Inflammatory macrophage (primary cell): ENCODE measurements at places on chromosomes 7 and 10.

GRCh38 chr7:114819616-114820362 is 102.1 kb upstream of the MDFIC start:
- DNase-seq, result no peak

- no peak for DNase-seq
Observed at GRCh38 chr10:132356621-132357195, 24.7 kb downstream of the LRRC27 start.

GRCh38 chr7:100153708-100154535 is 4.6 kb downstream of the TRAPPC14 start:
- no peak for DNase-seq

GRCh38 chr7:83077328-83077727 is 85.4 kb downstream of the PCLO start:
- no peak for DNase-seq

GRCh38 chr10:109174526-109174925 is 748.8 kb downstream of the XPNPEP1 start:
- DNase-seq, result no peak

GRCh38 chr10:132452216-132452650 is 55.2 kb downstream of the PWWP2B start:
- DNase-seq, result peak; percentile 35

DNA sequence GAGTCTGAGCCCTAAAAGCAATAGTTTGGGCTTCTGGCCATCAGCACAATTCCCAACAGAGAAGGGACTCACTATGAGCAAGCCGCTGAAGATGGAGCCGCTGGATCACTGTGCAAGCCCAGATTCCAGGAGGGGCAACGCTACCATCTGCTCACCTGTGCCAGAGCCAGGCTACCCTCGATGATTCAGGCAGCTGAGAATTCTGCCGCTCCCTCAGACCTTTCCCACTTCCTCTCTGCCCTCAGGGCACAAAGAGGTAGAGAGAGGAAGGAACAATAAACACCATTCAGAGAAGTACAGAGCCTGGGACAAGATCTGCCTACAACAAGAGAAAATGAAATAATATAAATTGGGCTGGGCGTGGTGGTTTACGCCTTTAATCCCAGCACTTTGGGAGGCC is 98.1 kb downstream of the MYOF start:
- no peak for DNase-seq

- no peak for DNase-seq
Observed at GRCh38 chr10:1829712-1830111, 92.4 kb upstream of the ADARB2 start.

DNA sequence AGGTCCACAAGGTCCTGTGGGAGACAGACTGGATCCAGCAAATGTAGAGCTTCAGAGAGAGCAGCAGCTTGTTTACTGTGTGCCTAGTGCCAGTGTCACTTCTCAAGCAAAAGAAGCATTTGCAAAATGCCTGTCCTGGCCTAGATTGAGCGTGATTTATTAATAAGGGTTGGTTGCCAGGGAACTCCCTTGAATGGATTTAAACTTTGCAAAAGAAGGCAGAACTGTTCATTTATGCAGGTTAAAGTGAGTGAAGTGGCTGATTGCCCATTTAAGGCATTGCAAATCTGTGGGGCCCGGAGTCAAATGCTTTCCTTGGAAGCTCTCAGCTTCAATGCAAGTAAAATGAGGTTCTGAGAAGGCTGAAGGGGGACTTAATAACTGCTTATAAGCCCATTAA is 71.3 kb downstream of the CDHR3 start:
- DNase-seq, result no peak

DNA sequence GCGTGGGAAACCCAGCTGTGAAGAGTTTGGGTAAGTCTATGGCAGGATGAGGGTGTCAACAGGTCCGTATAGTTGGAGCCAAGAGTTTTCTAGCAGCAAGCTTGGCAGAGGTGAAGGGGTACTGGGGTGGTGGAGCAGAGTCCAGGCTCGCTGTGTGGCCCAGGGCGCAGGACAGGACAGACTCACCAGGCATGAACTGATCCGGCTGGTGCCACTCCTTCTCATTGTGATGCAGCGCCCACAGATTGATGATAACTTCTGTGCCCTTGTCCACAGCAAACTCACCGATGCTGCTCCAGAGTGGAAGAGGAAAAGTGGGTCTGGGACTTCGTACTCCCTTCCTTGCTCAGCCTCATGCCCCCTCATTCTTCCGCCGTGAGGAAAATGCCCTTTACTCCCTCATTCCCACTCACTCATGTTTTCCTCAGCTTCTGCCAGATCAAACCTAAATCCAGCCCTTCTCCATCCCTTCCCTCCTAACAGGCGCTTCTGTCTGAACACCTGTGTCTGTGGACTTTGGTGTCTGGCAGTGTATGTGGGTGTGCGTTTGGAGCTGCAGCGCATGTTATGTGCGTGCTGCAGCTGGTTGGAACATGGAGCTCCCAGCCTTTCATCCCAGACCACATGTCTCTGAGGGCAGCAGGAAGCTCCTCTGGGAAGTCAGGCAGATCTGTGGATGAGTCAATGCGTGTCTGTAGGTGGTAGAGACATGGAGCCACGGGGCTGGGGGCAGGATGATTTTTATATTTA is 5.7 kb downstream of the CYP17A1 start:
- no peak for DNase-seq

DNA sequence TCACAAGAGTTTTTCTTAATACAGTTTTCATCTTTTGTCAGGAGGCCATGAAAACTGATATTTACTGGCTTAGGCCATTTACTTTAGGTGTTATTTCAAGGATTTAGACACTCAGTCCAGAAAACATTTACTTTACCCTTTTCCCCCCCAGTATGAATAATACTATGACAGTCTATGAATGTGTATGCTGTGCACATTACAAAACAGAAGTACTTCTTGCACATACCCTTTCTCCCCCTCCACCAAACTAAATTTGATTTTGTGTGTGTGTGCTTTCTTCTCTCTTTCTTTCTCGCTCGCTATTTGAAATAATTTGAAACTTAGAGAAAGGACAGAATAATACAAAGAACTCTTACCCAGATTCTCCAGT is 41.3 kb downstream of the RBM33 start:
- DNase-seq, result no peak

GRCh38 chr10:113011592-113012374 is 61.7 kb downstream of the TCF7L2 start:
- DNase-seq, result no peak

- DNase-seq, result no peak
Observed at GRCh38 chr7:151558575-151558974, 38.9 kb upstream of the RHEB start.

DNA sequence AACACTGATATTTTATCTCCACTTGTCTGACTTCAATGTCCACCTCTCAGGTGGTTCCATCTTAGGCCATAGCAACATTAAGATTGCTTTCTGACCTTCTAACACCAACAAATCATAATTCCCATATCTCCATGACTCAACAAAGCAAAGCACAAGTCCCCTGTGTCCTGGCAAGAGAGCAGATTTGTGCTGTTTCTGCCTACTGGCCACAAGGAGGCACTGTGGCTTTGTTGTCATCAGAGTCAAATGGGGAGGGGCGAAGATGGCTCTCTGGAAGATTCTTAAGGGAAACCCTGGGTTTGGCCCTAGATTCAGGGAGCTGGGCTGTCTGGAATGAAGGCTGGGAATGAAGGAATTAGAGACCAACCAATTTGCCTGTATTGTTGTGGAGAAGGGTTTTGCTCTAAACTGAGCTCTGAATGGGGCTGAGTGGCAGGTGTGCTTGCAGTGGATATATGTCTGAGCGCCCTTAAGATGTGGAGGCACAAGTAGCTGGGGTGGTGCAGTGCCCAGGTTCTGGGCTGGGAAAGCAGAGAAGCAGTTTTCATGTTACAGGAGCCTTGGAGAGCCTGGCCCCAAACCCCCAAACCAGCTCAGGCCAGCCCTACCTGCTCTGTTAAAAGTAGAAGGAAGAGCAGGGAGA is 154.8 kb upstream of the PRSS58 start:
- peak; percentile 61 for DNase-seq

DNA sequence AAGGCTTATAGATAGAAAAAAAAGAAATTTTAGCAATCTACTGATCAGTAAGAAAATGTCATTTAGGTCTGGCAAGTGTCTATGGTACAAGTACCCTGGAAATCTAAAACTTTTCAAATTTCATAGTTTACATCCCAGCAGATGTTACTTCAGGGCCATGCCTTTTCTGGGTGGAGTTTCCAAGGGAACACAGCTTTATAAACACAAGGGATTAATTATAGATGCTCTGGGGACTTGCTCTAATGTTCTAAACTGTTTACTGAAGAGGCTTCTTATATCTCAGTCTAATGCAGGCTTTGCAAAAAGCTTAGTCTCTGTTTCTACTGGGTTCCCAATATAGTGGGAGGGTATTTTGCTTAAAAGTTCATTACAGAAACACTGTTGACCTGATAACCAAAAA is 3.1 kb downstream of the CD36 start:
- DNase-seq, result no peak

DNA sequence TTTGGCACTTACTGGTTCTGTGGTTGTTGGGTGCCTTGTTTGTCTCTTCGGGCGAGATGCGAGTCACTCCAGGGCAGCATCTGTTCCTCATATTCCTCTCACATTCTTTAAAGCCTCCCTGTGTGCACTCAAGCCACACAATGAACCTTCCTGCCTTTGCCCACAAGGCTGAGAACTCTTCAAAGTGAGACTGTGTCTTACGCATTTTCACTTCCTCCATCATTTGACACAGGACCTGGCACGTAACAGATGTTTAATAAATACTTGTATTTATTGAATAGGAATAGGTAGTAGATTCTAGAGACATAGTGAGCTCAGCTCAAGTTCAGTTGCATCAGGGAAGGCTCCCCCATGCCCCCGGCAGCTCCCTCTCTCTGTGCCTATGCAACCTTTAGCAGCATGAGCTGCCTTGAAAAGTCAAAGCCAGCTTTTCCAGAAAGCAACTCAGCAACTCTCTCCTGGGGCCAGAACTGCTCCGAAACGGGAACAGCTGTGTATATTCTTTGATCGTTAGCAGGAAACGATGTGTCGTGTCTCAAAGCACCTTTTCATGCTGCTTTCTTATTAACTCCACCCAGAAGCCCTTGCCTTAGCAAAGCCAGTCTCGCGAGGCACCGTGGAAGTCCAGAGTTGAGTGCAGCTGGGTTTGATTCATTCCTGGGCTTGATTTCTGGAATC is 97.5 kb downstream of the PFKFB3 start:
- DNase-seq, result peak; percentile 50
